CD4-positive, alpha-beta T cell treated with Interleukin-2 at 100 ng/mL for 4 hours (primary cell): ENCODE measurements at places on chromosomes 12 and 14.

DNA sequence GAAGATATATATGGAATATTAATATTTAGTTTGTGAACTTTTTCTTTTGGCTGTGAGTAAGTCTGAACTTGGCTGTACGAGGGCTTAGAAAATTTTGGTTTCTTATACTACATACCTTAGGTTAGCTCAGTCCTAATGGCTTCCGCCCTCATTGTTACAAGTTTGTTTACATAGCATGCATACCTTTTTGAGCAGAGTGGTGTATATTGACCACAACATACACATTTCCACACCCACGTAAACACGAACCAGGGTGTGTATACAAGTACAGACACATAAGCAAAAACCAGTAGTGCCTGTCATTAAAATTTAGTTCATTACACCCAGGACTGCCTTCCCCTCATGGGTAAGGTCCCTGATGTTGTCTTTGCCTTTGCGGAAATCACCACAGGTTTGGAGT lies 230.2 kb upstream of the RGS6 start:
- DNase-seq: no peak

- DNase-seq: no peak
Measured at GRCh38 chr12:7091171-7091570, 1.1 kb downstream of the C1R start.

DNA sequence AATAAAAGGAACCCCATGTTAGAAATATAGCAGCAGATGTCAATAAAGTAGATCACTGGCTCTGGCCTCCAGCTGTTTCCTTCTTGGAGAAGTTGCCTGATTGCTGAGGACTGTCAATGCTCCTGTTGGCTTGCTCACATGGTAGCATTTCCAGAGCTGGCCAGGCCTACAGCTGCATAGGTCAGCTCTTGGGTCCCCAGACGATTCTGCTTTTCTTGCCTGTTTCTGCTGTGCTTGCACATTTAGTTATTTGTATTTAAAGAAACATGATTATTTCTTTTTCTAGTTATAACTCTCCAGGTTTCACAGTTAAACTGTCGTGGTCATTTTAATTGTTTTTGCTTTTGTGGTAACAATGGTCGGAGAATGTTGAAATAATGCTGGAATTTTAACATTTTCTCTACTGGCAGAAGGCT lies 7.2 kb downstream of the NAV3 start:
- no peak for DNase-seq

DNA sequence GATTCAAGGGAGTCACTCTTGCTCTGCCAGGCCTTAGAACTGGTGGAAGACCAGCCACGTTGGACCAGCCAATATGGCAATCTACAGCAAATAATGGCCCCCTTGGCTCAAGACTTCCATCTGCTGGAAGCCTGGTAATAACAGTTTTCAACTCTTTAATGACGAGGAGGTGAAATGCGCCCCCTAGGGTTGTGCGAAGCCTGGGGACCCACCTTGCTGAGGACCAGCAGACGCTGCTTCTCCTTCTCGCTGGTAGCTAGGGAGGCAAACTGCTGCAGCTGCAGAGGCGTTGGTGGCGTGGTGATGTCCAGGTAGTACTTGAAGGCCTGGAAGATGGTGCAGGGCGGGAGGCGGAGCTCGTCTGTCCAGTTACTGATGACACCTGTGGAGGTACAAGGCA lies 41.5 kb upstream of the FBXO21 start:
- DNase-seq: no peak

GRCh38 chr12:102675672-102676071 lies 195.3 kb upstream of the IGF1 start:
- DNase-seq: no peak

DNA sequence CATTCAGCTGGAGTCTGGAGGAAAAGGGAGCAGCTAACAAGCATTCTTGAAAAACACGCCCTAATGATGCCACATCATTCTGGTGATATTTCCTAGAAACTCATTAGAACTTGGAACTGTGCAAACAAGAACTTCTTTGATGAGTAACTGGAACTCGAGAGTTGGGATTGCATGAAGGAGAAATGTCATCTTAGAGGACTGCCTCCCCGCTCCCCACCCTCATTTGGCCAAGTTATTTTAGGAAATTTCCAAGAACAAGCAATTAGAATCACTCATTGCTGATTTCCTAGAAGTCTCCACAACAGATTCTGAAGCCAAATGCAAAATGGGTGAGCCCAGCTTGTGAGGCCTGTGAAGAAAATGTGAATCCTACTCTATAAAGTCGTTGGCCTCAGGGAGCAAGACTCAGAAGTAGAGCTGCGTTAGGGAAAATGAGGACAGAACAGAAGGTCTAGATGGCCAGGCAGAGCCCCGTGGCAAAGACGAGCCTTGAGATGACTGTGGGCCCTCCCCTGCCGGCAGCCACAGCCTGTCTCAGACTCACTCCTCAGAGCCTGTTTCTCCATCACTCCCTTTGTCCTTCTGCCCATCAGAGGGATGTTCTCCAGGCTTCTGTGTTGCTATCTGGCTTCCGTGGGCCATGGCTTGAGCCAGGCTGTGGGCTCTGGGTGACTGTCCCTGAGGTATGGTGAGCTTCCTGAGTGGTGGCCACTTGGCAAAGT lies 38.4 kb downstream of the RTL1 start:
- DNase-seq: no peak

GRCh38 chr14:95104911-95105310 lies 52.4 kb downstream of the DICER1 start:
- DNase-seq: no peak

- DNase-seq: no peak
Measured at GRCh38 chr12:29208936-29209701, 60.0 kb downstream of the FAR2 start.

GRCh38 chr14:35222324-35222723 lies 69.9 kb upstream of the PSMA6 start:
- no peak for DNase-seq

DNA sequence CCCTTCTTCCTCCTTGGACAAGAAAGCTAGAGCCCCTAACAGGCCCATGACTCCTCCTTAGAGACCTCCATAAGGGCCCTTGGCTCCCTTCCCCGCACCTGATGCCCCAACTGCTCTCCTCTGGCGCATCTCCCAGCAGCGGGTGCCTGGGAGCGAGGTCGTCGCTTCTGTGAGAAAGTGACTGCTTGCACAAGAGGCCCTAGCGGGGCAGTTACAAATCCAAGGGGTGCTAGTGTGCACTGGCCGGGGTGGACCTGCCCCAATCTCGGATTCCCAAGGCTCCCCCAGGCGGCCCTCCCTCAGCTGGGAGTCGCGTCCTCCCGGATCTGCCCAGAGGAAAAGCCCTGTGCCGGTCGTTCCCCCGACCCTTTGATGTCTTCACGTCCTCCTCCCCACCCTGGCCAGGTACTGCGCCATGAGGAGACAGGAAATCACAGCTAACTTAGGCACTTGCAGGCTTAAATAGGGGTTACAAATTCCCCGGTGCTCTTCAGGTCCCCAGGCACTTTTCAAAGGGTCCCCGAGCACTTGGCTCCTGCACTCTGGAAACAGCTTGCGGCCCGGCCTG lies 2.8 kb downstream of the NKX2-8 start:
- DNase-seq: no peak

DNA sequence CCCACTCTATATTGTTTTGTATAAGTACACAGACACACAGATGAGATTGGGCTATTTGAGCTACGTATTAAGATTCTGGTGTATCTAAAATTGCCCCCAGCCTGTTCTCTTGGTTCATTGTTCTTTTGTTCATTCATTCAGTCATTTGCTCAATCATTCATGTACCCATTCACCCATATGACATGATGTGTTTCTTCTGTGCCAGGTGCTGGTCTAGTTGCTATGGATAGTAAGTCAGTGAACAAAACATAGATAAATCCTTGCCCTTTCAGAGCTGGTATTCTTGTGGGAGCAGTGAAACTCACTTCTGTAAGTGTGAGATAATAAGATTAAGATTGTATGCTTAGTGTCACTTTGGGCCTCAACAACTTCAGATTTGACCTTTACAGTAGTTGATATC lies 191.3 kb downstream of the TMTC2 start:
- DNase-seq: no peak
